ENCODE measurements at places on chromosomes 2 and 18. TPM values are rescaled to one million over a fixed set of nuclear protein-coding genes. Genes with fewer than 3 reads are reported as not detected.

GALNT13 gene
- 1.7 TPM for polyA plus RNA-seq

CD8B2 gene
- polyA plus RNA-seq = 1.6 TPM

SERPINB13 gene
- not detected for polyA plus RNA-seq

ERBB4 gene
- 0.81 TPM for polyA plus RNA-seq

ZNF892 gene
- polyA plus RNA-seq = 2.1 TPM

XDH gene
- polyA plus RNA-seq = not detected

REG1A gene
- polyA plus RNA-seq = not detected

COL4A3 gene
- 0.15 TPM for polyA plus RNA-seq

C2orf72 gene
- 14.1 TPM for polyA plus RNA-seq

BCL11A gene
- polyA plus RNA-seq = 22.7 TPM

CD226 gene
- 0.12 TPM for polyA plus RNA-seq

CNDP1 gene
- polyA plus RNA-seq = 90.4 TPM

TSHZ1 gene
- polyA plus RNA-seq = 35.6 TPM

RAD51AP2 gene
- polyA plus RNA-seq = not detected

HTRA2 gene
- polyA plus RNA-seq = 65.7 TPM

DNAH7 gene
- polyA plus RNA-seq = 0.75 TPM

SIX3 gene
- 30.9 TPM for polyA plus RNA-seq
